CD4-positive, alpha-beta memory T cell (primary cell): ENCODE measurements at places on chromosomes 5 and 9. TPM values are rescaled to one million over a fixed set of nuclear protein-coding genes. Genes with fewer than 3 reads are reported as not detected.

Gene FOXD4L5
- 0.67 TPM for total RNA-seq

Gene PCDHGA5
- total RNA-seq: 0.28 TPM

Gene PHYHD1
- 1.7 TPM for total RNA-seq

Gene TAL2
- not detected for total RNA-seq

Gene BTNL8
- total RNA-seq: not detected

Gene SLC6A7
- not detected for total RNA-seq

Gene SECISBP2
- total RNA-seq: 112 TPM

Gene ENG
- total RNA-seq: 13.8 TPM

Gene P4HA2
- 0.96 TPM for total RNA-seq

GRCh38 chr5:87888139-87888538, 380.5 kb downstream of the TMEM161B start:
- H3K4me1 ChIP-seq: no peaks in the 10 kb centered on the region
- H3K4me3 ChIP-seq: no peak overlapping the region
- no peaks in the 10 kb centered on the region for H3K27me3 ChIP-seq
- no peak for DNase-seq

- no peak overlapping the region for H3K4me3 ChIP-seq
- DNase-seq: no peak
- no peaks in the 10 kb centered on the region for H3K4me1 ChIP-seq
- no peak overlapping the region for H3K27ac ChIP-seq
- H3K27me3 ChIP-seq: no peaks in the 10 kb centered on the region
Measured at GRCh38 chr5:148776780-148777179, 49.6 kb upstream of the ADRB2 start.

- no peaks in the 10 kb centered on the region for H3K4me1 ChIP-seq
- H3K4me3 ChIP-seq: no peak overlapping the region
Measured at GRCh38 chr5:134258896-134259295, 33.0 kb upstream of the PPP2CA start.

GRCh38 chr5:74440341-74440740, 200.2 kb downstream of the ENC1 start:
- no peaks in the 10 kb centered on the region for H3K36me3 ChIP-seq
- no peak for DNase-seq
- no peak overlapping the region for H3K4me3 ChIP-seq
- peaks cover 3% of the 10 kb centered on the region for H3K27me3 ChIP-seq

- no peaks in the 10 kb centered on the region for H3K36me3 ChIP-seq
- H3K27ac ChIP-seq: no peak overlapping the region
- H3K4me1 ChIP-seq: no peaks in the 10 kb centered on the region
- no peak overlapping the region for H3K4me3 ChIP-seq
Measured at GRCh38 chr9:134522976-134523375, 118.6 kb upstream of the COL5A1 start.

- H3K27me3 ChIP-seq: no peaks in the 10 kb centered on the region
- no peaks in the 10 kb centered on the region for H3K4me1 ChIP-seq
- H3K4me3 ChIP-seq: no peak overlapping the region
- no peaks in the 10 kb centered on the region for H3K36me3 ChIP-seq
- H3K27ac ChIP-seq: no peak overlapping the region
Measured at GRCh38 chr9:136608348-136609159, 54.2 kb upstream of the EGFL7 start.

DNA sequence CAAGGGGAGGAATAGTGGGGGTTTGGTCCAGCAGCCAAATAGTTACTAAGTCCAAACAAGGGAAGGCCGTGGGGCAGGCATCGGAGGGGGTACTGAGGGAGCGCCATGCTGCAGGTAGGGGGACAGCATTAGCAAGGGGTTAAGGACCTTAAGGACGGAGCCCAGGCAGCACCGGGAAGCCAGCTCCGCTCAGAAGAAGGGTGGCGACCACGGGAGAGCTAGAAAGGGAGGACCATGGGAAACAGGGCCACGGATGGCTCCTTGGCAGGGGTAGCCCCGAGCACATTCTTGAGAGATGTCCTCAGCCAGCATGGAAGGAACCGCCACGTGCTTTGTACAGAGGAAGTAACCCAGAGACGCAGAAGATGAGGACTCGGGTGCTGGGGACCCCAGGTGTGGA, 76.2 kb upstream of the STXBP1 start:
- peaks cover 3% of the 10 kb centered on the region for H3K4me1 ChIP-seq
- no peak overlapping the region for H3K27ac ChIP-seq
- H3K4me3 ChIP-seq: no peak overlapping the region
- H3K36me3 ChIP-seq: no peaks in the 10 kb centered on the region
- no peak for DNase-seq

DNA sequence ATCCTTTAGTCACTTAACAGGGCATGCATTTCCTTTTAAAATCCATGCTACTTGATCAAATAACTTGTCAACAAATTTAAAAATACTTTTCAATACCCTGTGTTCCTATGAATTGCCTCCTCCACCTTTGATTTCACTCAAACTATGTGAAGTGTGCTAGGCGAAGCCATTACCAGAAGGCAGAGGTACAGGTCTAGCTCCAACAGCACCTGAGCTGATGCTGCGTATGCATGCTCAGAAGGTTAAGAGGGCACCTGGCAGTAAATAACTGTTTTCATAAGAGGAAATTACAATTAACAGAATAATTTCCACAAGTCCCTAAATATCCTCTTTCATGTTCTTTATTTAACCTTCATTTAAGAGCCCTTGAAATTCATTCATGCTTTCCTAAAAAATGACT, 251.8 kb downstream of the EFNA5 start:
- H3K36me3 ChIP-seq: no peaks in the 10 kb centered on the region
- no peaks in the 10 kb centered on the region for H3K4me1 ChIP-seq
- H3K27me3 ChIP-seq: no peaks in the 10 kb centered on the region

DNA sequence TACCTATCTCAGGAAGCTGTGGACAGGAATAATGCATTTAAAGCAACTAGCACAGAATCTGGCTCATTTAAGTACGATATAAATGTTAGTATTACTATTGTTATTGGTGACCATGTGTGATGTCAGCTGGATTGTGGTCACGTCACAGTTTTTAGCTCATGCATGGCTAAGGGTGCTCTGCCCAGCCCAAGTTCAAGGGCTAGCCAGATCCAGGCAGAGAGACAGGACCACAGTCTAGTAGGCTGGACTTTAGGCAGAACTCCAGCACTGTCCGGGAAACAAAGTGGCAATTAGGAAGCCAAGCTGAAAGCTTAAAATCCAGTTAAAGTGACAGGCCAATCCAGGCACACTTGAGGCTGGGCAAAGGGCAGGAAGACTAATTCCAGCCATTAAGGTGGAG, 273.6 kb downstream of the ADAMTSL1 start:
- H3K27ac ChIP-seq: no peak overlapping the region
- no peaks in the 10 kb centered on the region for H3K4me1 ChIP-seq
- no peaks in the 10 kb centered on the region for H3K27me3 ChIP-seq
- no peak overlapping the region for H3K4me3 ChIP-seq
- no peak for DNase-seq

DNA sequence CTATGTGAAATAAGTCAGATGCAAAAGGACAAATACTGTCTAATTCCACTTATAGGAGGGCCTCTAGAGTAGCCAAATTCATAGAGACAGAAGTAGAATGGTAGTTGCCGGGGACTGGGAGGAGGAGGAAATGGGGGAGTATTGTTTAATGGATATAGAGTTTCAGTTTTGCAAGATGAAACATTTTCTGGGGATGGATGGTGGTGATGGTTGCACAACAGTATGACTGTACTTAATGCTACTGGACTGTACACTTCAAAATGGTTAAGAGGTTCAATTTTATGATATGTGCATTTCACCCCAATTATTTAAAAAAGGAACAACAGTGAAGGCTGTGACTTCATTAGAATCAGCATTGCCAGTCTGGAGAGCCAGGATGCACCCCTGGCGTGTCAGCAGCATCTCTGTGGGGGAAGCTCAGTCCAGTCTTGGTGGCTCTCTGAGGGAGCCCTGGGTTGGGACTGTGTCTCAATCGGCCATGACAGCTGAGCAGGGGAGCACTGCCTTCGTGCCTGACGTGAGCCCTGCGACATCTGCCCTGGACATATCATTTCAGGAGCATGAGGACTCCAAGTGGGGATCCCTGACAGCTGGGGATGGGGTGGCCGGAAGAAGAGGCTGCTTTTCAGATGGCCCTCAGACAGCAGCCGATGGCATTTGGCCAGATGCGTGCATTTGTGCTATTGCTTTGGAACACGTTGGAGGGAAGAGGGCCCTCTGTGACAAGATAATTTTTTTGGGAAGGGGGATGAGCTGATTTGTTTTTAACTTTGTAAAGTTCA, 130.8 kb upstream of the STC2 start:
- no peaks in the 10 kb centered on the region for H3K4me1 ChIP-seq
- no peak overlapping the region for H3K27ac ChIP-seq
- no peak overlapping the region for H3K4me3 ChIP-seq
- H3K36me3 ChIP-seq: no peaks in the 10 kb centered on the region
- no peak for DNase-seq

GRCh38 chr9:98097836-98098235, 21.2 kb downstream of the TRIM14 start:
- DNase-seq: no peak
- peaks cover 31% of the 10 kb centered on the region for H3K36me3 ChIP-seq
- H3K4me1 ChIP-seq: peaks cover 90% of the 10 kb centered on the region
- no peaks in the 10 kb centered on the region for H3K27me3 ChIP-seq

- H3K4me1 ChIP-seq: peaks cover 23% of the 10 kb centered on the region
- H3K36me3 ChIP-seq: peaks cover 23% of the 10 kb centered on the region
- DNase-seq: no peak
- H3K27me3 ChIP-seq: no peaks in the 10 kb centered on the region
- H3K4me3 ChIP-seq: peak overlapping the region; percentile 83
- H3K27ac ChIP-seq: peak overlapping the region; percentile 95
Measured at GRCh38 chr9:35102465-35102768, 514 bp downstream of the STOML2 start.

DNA sequence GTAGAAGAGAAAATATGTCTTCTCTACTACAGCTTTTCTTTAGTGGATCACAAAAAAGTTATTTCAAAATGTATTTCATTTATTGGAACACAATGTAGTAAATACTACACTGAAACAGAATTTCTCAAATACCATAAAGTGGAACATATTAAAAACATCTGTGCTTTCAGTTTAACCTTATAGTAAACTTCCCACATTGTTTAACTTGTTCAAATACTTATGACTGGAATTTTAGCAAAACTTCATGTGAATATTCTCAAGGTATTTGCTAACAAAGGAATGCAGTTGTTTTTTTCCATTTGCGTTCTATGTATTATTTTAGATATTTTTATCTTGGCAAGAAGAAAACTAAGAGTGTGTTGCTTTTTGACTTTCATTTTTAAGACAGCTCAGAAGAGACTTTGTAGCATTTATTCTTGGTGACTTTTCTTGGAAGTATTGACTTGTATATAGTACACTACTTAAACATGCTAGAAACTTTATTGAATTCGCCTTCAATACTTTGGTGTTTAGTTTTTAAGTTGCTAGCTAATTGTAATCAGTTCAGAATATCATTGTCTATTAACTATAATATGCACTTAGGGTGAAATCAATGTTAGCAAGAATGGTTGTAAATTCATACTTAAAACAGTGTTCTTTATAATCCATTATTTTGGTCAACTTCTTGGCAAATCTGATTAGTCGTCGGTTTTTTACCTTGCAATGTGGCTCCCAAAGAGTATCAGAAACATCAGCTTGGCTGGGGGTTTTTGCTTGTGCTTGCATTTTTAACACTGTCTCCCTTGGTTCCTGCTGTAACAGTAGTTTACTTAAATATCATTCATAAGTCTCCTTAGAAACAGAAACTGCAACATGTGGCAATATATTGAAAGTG, 5.0 kb upstream of the RHOBTB3 start:
- H3K36me3 ChIP-seq: no peaks in the 10 kb centered on the region
- no peak overlapping the region for H3K27ac ChIP-seq
- H3K4me3 ChIP-seq: no peak overlapping the region
- no peak for DNase-seq
- peaks cover 12% of the 10 kb centered on the region for H3K4me1 ChIP-seq

- H3K4me3 ChIP-seq: no peak overlapping the region
- no peak overlapping the region for H3K27ac ChIP-seq
- no peaks in the 10 kb centered on the region for H3K27me3 ChIP-seq
- no peak for DNase-seq
- no peaks in the 10 kb centered on the region for H3K36me3 ChIP-seq
- no peaks in the 10 kb centered on the region for H3K4me1 ChIP-seq
Measured at GRCh38 chr5:150061538-150061995, 24.8 kb downstream of the CSF1R start.

DNA sequence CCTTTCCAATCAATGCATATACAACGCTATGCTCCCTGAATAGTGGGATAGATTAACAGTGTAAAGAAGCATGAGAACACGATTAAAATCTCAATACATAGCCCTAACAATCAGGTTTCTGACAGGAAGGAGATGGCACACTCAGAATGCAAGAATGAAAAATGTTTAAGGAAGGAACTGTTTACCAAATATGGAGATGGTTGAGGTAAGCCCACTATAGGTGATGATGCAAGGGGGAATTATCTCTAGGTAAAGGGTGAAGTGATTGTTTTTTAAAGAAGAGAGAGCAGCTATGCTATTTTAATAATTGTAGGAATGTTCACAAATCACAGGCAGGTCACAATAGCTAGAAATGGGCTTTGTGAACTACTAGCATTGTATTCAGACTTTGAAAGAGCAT, 302.4 kb downstream of the CHSY3 start:
- no peaks in the 10 kb centered on the region for H3K27me3 ChIP-seq
- DNase-seq: no peak
- H3K36me3 ChIP-seq: no peaks in the 10 kb centered on the region
- H3K4me1 ChIP-seq: no peaks in the 10 kb centered on the region

- no peak for DNase-seq
- H3K4me3 ChIP-seq: no peak overlapping the region
- no peak overlapping the region for H3K27ac ChIP-seq
- no peaks in the 10 kb centered on the region for H3K36me3 ChIP-seq
- H3K27me3 ChIP-seq: no peaks in the 10 kb centered on the region
Measured at GRCh38 chr5:146680846-146681584, 165.0 kb upstream of the GPR151 start.

- no peaks in the 10 kb centered on the region for H3K36me3 ChIP-seq
- DNase-seq: no peak
- no peak overlapping the region for H3K4me3 ChIP-seq
Measured at GRCh38 chr5:175788155-175788787, 83.1 kb upstream of the CPLX2 start.

DNA sequence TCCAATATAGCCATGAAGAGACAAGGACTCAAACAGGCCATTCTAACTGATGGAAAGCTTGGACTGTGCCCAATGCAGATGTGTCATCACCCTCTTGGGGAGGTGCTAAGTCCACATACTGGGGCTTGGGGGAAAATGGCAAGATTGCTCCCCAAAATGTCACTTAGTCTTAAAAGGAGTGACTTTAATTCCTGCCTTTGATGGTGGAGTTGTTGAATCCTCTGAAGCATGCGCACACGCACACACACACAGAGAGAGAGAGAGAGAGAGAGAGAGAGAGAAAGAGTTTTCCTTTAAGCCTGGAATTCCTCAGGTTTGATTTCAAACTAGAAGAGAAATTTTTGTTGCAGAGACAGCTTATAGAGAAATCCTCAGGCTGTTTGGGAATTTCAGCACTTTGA, 161.9 kb upstream of the GAS1 start:
- H3K4me1 ChIP-seq: no peaks in the 10 kb centered on the region
- no peak overlapping the region for H3K4me3 ChIP-seq
- no peak overlapping the region for H3K27ac ChIP-seq
- DNase-seq: no peak
- no peaks in the 10 kb centered on the region for H3K36me3 ChIP-seq

- no peak overlapping the region for H3K27ac ChIP-seq
- H3K27me3 ChIP-seq: peaks cover 12% of the 10 kb centered on the region
- no peaks in the 10 kb centered on the region for H3K36me3 ChIP-seq
- DNase-seq: no peak
Measured at GRCh38 chr5:150081541-150082283, 4.6 kb downstream of the CSF1R start.
